Endodermal cell (in vitro differentiated cells): ENCODE measurements at places on chromosomes 2 and 18.

- no peak for DNase-seq
Measured at GRCh38 chr2:25905126-25905525, 26.8 kb upstream of the ASXL2 start.

DNA sequence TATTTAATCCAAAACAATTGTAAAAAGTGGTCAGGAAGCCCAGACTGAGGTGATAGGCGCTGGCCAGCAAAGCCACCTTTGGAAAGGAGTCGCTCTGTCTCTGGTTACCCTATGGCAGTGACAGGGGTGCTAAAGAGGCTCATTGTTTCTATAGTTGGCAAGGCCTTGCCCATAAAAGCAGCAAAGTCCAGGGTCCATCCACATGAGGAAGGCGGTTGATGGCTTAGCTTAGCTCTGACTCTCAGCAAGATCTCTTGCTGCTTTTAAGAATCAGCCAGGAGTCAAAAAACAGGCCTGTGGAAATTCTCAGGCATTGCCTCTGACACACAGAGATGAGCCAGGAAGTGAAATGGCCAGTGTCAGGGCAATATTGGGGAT lies 57.8 kb upstream of the CYP26B1 start:
- DNase-seq, result no peak

- no peak for DNase-seq
Measured at GRCh38 chr2:25055376-25055920, 13.6 kb downstream of the EFR3B start.

DNA sequence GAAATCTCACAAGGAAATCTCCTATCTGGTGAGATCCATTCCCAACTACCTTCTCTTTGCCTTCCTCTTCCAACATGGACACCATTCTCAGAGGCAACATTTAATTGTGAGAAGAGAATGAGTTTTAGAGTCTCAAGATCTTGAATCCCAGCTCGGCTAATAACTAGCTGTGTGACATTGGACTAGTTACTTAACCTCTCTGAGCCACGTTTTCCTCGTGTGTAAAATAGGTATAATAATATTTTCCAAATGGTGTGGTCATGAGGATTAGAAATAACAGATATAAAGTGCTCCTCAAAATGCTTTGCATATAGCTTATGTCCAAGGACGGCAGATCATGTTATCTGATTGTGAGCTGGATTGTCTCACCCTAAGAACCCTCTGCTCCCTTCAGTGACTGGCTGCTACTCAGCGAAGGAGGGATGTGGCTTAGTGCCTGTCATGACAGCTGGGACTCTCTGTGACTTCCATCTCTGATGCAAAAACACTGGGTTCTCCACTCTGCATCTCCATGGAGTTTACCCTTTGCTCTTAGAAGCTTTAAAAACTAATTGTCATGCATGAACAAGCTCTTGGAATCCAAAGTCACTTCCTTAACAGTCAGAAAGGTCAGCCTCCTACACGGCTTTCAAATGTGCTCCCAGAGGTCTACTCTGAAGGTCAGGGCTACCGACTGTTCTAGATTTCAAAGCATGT lies 38.4 kb upstream of the MRPL19 start:
- no peak for DNase-seq

- peak; percentile 93 for DNase-seq
Measured at GRCh38 chr2:233053928-233054784, 6.0 kb upstream of the INPP5D start.

DNA sequence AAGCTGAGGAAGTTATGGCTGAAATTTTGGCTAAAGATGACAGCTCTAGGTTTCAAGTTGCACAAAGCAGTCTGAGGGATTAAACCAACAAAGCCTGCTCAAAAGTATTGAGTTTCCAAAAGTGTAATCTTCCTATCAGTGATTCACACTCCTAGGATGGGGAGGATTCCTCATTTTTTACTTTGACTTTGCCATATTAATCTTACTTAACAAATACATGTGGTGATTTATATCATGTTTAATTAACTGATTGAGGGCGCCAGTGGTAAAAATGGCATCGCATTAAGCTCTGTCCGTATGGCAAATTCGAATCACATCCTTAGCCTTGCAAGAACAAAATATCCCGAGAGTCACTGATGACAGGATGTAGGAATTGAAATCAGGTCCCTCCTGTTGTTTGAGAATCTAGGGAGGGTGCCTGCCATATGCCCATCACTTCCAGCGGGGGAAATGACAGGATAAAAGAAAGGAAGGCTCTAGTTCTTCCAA lies 78.1 kb upstream of the ETAA1 start:
- DNase-seq, result no peak

GRCh38 chr2:74843899-74844298 lies 10.0 kb downstream of the HK2 start:
- no peak for DNase-seq

DNA sequence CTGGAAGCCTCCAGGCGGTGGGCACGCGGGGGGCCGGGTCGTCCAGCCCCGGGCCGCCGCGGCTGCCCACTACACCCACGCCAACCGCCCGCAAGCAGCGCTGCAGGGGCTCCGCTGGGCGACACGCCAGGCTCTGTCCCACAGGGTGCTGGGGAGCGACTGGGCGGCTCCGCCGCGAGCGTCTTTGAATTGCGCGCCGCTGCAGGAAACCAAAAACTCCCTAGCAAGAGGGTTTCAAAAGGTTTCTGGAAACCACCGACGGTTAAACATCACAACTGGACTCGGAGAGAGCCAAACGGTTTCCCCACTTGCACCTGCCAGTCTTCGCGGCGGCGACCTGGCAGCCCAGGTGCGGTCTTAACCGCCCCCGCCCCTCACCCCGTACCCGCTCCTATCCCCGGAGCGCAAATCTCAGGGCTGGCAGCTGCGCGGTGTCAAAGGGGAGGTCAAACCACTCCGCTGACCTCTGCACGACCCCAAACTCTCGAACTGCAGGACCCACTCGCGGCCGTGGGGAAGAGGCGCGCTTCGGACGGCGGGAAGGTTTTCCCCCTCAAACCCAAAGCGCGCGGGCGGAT lies 1.0 kb downstream of the CXCR4 start:
- DNase-seq, result peak; percentile 69

DNA sequence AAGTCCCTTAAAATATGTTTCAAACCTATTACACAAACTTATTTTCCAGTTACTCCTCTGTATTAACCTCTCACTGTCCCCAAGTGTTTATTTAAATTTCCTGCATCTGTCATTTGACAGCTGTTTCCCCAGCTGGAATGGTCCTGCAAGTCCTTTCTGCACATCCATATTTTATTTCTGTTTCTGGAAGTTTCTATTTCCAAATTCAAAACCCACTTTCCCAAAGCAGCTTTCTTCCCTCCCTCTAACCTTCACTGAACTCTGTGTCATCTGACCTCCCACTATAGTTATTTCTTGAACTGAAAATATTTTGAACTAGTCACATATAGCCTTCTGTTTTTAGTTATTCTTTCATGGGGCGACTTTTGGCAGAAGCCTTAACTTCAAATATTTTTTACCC lies 459.4 kb upstream of the MC4R start:
- no peak for DNase-seq

DNA sequence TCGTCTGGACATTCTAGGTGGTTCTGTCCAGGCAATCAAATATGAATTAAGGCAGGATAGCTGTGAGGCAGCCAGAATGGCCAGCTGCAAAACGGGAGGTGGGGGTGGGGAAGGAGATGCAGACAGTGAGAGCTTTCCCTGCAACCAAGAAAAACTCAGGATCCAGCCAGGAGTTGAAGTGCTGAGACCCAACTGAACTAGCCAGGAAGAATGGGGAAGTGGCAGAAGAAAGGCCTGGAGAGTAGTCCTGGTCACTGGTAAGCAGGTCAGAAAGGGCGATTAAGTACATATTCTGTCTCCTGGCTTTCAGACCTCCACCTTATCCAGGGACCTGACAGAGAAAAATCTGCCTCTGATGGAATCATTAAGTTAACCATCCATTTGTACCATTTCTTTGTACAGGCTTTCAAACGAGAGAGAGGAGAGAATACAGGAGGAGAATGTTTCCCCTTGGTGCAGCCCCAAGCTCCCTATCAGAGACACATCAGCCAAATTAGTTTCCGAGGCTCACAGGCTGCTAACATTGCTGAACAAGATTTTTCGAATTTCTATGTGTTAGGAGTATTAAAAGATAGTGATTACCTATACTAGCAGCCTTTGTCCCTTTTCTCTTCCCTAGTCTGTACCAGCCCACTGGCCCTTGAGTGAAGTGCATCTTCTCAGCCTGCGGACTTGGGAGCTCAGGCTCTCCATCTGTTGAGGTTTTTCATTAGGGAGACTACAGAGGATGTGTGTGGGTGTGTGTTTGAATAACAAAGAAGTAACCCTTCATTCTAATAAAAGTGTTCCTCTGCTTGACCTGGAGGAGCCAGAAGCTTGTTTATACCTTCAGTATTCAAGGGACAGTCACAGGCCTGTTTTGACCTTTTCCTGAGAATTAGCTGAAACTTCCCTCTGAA lies 12.5 kb upstream of the HOXD1 start:
- peak; percentile 60 for DNase-seq

DNA sequence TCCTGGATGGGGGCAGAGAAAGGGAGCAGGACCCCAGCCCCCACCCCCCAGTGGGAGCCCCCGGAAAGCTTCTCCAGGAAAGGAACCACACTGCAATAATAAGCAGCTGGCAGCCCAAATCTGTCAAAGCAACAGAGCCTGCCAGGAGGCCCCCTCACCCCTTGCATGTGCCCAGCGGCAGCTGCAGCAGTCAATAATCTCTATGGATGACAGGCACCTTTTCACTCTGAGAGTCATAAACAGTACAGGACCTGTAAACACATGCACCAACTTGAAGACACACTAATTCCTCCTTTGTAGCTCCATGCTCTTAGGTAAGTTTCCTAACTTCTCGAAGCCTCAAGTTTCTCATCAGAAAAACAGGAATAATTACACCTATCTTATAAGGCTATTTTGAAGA lies 26.2 kb upstream of the KDM3A start:
- no peak for DNase-seq

DNA sequence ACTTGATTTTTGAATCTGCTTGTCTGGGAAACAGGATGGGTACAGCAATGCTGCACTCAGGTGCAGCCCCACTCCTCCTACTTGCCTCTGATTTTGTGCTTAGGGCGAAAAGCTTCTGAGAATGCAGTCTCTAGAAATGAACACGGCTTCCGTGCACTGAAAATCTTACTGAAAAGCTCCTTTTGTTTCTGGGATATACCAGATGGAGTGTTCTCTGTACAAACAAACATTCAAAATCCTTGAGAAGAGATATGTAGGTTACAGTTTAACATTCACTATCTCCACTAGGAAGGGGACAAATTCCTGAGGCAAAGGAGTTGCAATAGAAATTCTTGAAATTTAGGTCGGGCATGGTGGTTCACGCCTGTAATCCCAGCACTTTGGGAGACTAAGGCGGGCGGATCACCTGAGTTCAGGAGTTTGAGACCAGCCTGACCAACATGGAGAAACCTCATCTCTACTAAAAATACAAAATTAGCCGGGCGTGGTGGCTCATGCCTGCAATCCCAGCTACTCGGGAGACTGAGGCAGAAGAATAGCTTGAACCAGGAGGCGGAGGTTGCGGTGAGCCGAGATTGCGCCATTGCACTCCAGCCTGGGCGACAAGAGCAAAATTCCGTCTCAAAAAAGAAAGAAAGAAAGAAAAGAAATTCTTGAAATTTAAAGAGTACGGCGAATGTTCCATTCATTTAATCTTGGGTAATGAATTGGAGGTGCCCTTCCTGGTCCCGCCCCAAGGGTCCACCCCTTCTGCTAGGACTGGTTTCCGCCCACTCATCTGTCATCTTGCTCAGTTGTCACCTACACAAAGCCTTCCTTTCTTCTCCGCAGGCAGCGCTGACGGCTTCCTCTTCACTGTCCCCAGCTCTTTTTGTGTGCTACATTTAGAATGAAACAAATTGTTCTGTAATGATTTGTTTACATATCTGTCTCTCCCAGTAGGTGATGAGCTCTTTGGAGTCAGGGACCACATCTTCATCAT lies 92.4 kb downstream of the SOCS6 start:
- DNase-seq, result peak; percentile 73
